ENCODE measurements at places on chromosomes 3 and 15.
A peak's percentile ranks its signal among the peaks of the same experiment; 100 is the strongest.

- DNase-seq: no peak
Observed at GRCh38 chr15:87243474-87243873, 1013.1 kb downstream of the NTRK3 start.

DNA sequence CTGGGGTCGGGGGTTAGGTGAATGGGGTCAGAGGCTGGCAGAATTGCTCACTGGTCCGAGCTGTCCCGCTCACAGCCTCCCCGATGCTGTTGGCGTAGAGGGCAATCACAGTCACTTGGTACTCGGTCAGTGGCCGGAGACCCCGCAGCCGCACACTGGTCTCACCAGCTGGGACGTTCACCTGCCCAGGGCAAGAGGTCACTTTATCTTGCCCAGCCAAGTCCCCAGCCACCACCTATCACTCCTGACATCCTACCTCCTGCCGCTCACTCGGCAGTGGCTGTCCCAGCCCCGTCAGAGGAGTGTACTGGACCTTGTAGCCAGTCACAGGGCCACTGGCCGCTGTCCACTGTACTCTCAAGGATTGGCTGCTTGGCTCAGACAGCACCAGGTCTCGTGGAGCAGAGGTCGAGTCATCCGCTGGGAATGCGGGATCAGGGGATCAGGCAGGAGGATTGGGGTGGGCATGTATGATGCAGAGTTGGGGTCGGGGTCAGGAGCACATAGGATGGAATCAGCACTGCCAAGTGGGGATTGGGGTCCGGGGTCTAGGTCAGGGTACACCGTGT is 2.5 kb downstream of the COL7A1 start:
- no peak for DNase-seq

DNA sequence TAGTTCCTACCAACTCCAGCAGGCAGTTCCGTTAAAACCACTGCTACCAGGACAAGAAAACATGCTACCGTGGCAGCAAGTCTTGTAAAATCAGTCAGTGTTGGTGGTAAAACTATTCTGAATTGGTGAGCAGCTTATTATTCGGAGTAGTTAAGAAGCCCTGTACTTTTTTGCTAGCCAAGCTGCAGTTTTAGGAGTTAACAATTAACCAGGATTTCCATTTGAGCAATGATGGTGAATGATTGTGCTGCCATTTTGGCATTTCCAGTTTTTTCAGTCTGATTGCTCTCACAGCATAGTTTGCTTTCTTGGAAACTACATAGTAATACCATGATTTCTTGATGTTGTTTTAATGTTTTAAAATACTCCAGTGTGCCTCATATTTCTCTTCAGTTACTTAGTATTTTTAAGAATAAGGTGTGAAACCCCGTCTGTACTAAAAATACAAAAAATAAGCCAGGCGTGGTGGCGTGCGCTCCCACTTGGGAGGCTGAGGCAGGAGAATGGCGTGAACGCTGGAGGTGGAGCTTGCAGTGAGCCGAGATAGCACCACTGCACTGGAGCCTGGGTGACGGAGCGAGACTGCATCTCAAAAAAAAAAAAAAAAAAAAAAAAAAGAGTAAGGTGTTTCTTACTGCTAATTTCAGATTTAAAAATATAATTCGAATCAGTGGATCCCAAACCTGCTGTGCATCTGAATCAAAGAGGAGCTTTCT is 43.8 kb upstream of the SCAANT1 start:
- no peak for DNase-seq

DNA sequence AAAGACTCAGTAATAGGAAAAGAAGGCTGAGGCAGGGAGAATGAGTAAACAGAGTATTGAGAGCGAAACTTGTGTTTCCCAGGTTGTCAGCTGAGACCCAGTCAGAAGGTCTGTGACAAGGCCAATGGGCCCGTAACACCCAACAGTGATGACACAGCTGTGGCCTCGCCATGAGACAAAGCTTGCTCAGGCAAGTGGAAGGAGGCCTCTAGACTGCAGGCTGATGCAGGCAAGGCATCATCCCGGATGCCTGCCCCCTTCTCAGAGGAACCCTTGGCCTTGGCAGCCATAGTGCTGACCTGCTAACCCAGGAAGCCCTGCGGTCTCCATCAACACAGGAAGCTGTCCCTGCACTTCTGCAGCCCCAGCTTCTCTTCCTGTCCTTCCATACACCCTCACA is 15.4 kb downstream of the RAB6B start:
- DNase-seq: no peak

GRCh38 chr3:43162230-43163084 is 56.6 kb upstream of the POMGNT2 start:
- DNase-seq: peak; percentile 30

DNA sequence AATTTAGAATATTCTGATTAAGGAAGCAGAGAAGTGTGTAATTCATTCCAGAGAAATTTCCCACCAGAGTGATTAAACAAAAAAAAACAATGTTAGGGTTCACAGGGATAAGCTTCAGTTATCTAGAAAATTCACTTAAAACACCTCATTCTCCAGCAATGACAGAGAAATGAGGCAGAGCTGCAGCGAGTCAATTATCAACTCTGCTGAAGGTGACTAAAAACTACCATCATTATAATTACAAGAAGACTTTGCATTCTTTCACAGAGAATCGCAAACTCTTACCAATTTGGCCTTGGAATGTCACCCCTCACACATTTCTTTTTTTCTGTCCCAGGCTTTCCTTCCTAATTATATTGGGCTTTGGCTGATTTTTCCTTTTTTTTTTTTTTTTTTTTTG is 117.1 kb downstream of the RAB11A start:
- DNase-seq: no peak

GRCh38 chr3:195257454-195258448 is 13.2 kb downstream of the XXYLT1 start:
- no peak for DNase-seq

DNA sequence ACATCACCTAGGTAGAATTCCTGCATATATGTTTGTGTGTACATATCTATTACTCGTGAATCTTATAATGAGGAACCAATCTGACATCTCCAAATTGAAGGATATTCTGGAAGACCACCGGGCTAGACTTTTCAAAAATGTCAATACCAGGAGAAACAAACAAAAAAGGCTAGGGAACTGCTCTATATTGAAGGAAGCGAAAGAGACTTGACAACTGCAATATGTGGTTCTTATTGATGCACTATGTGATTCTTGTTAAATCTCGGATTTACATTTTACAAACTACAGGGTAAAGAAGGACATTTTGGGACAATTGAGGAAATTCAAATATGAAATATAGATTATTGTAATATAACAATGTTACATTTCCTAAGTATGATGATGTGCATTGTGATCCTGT is 137.5 kb upstream of the CCDC54 start:
- DNase-seq: no peak

DNA sequence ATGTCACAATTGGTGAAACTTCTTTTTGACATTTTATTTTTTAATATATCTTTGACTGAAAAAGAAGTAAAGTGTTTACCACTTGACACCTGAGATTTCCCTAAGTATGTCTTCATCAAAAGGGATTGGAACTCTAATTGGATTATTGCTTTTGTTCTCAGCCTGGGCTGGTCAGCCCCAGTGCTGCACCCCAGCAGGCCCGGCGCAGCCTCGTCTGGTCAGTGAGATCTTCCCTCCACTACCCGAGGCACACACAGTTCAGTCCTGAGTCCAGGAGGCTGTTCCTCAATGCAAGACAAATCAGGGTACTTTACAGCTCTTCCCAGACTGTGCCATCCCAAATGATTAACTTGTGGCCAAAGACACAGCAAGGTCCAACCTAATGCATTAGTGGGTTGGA is 146.9 kb upstream of the SEMA6D start:
- no peak for DNase-seq

DNA sequence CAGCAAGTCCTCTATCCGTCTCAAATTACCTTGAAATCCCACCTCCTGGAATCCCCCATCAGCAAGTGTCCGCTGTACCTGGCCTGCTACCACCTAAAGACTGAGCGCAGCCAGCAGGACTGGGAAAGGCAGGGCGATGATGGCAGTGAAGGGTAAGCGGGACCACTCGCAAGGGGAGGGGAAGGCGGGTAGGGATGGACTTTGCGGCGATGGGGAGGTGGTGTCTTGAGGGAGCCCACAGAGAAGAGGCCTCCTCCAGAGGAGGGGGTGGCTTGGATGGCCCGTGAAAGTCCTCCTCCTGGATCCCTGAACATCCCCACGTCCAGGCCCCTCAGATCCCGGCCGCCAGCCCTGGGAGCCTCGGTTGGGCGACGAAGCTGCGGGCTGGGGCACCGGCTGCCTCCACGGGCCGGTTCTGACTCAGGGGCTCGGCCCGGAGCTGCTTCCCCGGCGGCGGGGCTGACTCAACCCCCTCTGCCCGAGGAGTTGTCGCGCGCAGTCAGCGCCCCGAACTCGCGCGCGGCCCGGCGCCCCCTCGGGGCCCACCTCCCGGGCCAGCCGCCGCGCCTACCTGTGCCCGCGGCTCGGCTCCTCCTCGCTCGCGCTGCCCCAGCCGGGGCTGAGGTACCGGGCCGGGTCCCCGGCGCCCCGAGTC is 512 bp downstream of the LARP6 start:
- DNase-seq: no peak

GRCh38 chr3:111352585-111352984 is 189.4 kb upstream of the CD96 start:
- no peak for DNase-seq

- DNase-seq: no peak
Observed at GRCh38 chr3:37707428-37708372, 154.0 kb upstream of the CTDSPL start.

DNA sequence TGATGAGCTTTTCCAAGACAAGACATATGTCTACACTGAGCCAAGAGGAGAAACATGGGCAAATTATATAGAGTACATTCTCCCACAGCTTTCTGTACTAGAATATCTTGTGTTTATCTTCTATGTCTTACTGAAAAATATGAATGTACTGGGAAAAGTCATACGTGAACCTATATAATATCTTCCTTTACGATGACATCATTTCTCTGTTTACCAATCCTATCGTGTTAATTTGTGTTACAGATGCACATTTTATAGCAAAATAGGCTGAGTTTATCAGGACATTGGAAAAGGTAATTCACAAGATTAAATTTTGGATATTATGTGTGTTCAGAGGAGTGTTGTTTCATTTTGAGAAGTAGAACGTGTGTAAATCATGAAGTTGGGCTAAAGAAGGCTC is 452.5 kb upstream of the THRB start:
- DNase-seq: no peak

- no peak for DNase-seq
Observed at GRCh38 chr3:138950006-138950644, 3.1 kb downstream of the FOXL2NB start.
